Skeletal muscle cell (primary cell): ENCODE measurements at places on chromosomes 6 and 20.

- no peak for DNase-seq
Measured at GRCh38 chr6:11366183-11366933, 133.9 kb upstream of the NEDD9 start.

DNA sequence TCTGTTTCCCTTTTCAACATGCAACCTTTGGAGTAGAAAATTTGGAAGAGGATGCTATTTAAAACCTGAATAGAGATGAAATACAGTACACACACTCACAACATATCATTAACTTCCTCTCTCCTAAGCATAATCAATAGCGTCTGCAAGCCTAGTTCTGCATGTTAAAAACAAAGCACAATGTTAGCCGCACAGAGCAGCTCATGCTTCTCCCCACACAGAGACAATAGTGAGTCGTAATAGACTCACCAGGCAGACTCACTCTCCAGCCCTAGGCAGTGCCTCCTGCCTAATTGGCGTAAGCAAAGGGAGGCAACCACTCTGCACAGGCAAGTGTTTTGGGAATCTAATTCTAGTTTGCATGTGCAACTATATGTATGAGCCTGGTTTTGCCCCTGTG is 45.8 kb upstream of the ARID1B start:
- peak; percentile 31 for DNase-seq

DNA sequence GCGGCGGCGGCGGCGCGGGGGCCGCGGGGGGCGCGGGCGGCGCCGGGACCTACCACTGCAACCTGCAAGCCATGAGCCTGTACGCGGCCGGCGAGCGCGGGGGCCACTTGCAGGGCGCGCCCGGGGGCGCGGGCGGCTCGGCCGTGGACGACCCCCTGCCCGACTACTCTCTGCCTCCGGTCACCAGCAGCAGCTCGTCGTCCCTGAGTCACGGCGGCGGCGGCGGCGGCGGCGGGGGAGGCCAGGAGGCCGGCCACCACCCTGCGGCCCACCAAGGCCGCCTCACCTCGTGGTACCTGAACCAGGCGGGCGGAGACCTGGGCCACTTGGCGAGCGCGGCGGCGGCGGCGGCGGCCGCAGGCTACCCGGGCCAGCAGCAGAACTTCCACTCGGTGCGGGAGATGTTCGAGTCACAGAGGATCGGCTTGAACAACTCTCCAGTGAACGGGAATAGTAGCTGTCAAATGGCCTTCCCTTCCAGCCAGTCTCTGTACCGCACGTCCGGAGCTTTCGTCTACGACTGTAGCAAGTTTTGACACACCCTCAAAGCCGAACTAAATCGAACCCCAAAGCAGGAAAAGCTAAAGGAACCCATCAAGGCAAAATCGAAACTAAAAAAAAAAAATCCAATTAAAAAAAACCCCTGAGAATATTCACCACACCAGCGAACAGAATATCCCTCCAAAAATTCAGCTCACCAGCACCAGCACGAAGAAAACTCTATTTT is 2.0 kb downstream of the FOXC1 start:
- DNase-seq: no peak

DNA sequence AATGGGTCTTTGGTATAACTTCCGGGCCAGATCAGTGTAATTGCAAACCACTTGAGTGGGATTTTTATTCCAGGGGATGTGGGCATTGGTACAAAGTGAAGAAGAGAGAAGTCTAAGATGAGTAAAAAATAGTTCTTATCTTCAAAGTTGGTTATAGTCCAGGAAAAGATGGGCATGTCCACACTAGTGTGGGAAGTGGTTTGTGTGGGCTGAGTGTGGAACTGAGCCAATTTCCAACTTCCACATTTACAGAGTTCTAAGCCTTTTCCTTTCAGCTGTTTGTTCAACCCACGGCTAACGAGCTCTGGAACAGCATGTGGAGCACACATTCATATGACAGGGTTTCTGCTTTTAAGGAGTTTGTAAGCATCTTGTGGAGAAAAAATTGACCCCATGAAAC is 72.3 kb upstream of the IFNGR1 start:
- peak; percentile 59 for DNase-seq

DNA sequence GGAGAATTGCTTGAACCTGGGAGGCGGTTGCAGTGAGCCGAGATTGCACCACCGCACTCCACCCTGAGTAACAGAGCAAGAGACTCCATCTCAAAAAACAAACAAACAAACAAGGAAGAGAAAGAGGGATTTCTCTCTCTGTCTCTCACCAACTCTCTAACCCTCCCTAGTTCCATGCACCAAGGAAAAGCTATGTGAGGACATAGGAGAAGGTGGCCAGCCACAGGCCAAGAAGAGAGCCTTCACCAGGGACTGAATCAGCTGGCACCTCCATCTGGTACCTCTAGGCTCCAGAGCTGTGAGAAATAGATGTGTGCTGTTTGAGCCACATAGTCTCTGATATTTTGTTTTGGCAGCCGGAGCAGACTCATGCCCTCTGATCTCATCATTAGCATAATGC is 9.0 kb upstream of the FAM110A start:
- no peak for DNase-seq

- DNase-seq: peak; percentile 25
Measured at GRCh38 chr20:37734228-37734985, 40.6 kb downstream of the CTNNBL1 start.

GRCh38 chr6:131950767-131951575 is at the start of gene CCN2:
CCN2 (minus strand) TSS chr6:131951372; CDS start chr6:131951172, 200 bp downstream.
- DNase-seq: peak; percentile 97

- no peak for DNase-seq
Measured at GRCh38 chr20:10763112-10763511, 89.3 kb upstream of the JAG1 start.

DNA sequence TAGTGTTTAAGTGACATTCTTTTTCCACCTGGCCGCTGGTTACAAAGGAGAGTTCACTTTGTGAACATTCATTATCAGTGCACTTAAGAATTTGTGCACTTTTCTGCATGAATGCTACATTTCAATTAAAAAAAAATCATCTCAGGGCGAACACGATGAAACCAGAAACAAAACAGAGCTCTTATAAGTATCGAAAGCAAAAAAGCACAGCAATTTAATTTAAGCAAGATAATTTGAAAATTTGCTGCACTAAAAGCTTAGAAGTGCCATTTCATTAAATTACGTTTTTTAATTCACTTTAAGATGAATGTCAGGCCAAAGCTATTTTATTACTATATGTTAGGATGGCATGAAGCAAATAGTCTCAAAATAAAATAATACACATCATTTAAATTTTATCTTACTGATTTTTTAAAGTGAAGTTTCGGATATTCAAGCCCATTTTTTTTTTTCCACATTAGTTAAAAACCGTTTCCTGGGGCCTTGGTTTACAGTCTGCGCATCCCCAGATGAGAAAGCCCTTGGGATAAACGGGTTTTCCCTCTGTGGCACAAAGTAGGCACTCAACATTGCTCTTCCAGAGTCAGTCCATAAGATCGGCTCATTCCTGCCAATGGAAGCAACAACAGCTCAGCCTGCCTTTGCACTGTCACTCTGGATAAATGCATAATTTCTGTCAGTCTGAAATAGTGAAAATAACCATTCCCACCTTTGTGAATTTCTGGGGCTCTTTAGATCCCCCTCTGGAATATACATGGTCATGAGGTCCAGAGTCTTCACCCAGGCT is 80.1 kb downstream of the FYN start:
- no peak for DNase-seq

GRCh38 chr6:36075656-36076055 is 48.0 kb downstream of the MAPK14 start:
- no peak for DNase-seq

DNA sequence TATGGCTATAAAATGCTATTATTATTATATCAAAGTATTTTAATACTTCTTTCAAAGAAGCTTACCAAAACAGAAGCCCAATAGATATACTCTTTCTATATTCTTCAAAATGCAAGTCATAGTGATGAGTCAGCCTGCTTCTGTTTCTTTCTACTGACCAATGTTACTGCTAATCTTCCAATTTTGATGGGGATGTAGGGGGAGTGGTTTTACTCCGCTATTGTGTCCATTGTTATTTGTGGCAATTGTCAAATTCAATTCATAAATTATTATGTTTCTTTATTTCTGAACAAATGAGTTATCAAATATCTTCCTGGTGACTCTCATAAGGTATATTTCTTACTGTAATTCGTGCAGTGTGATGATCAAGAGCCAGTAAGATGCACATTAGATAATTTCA is 221.5 kb upstream of the DEFB112 start:
- DNase-seq: no peak

DNA sequence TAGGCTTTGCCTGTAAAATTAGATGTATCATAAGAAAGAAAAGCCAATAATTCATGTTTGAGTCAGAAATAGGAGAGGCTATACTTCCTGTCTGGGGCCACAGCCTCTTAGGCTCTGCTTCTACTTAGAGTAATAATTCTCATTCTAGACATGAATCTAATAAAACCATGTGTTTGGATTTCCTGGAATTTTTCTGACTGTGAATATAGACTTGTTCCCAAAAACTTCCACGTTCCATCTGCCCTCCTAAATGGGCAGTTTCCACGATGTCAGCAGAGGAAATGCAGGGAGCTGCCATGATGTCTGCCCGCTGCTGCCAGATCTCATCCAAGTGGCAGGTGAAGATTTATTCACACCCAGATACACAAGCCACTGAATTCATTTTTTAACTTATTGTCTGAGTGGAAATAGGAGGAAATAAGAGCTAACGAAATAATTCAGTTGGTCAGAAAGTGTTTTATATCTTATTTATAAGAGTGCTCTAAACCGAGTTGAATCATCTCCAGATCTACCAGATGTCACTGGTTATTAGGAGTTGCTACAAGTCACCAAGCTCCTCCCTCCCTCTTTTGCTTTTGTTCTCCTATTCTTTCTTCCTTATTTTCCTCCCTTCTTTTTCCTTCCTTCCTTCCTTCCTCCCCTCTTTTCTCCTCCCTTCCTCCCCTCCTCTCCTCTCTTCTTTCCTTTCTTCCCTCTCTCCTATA is 69.3 kb downstream of the ALDH8A1 start:
- no peak for DNase-seq

DNA sequence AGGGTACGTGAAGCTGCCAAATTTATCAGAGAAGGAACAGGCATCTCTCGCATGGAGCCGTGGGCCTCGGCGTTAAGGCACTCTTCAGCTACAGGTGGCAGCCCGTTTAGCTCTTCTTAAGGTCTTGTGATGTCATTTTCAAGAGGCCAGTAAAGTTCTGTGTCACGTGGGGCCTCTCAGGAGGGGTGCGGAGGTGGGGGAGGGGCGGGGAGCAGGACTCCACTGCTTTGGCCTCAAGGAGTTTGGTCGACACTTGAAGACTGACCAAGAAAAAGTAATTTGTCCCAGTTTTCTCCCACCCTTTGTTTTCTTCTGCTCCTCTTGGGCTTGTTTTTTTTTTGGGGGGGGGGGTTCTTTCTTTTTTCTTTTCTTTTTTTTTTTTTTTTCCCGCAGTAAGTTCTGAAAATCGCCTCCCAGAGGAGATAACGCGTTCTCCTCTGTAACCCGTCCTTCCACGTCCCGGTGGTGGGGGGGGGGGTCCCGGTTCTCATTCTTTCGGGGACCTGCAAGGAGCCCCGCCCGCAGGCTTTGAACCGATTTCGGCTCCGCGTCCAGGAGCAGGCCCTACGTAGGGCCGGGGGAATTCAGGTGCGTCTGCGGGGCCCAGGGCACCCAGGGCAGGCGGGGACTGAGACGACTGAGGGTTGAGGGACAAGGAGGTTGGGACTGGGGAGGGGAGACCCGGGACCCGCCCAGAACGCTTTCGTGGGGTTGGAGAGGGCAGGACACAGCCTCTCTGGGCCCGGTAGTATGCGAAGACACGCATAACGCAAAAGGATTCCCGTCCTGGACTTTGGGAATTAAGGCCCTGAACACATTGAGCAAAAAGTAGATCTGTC is 26.0 kb downstream of the GPX6 start:
- peak; percentile 28 for DNase-seq

DNA sequence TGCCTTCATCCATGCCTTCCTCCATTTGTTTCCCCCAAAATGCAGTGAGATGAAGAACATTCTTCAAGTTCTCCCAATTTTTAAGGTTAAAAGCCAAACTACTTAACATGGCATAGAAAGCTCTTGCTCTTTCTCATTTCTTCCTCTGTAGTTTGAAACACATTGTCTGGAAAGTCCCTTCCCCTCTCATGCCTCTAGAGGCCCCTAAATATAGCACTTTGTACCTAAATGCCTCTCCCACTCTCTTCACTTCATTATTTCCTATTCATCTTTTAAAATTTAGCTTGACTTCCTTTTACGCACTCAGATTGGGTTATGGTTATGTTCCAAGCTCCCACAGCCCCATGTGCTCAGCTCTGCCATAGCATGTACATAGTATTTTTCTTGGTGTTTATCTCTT is 389.3 kb downstream of the HDGFL1 start:
- DNase-seq: no peak

- peak; percentile 73 for DNase-seq
Measured at GRCh38 chr6:149233056-149233715, 84.3 kb upstream of the TAB2 start.

DNA sequence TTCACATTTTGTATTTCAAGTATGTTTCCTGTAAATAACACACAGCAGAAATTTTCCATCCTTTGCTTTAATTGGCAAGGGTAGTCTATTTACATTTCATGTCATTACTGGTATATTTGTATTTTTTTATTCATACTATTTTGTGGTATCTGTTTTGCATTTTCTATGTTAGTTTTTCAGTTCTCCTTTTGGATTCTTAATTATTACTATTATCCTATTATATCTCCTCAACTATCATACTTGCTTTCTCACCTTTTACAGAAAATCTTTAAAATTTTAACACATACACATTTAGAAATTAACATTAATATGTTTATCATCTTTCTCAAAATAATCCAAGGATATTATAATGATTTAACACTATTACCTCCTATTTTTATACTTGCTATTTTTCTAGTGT is 918.3 kb upstream of the MAP3K7 start:
- no peak for DNase-seq

DNA sequence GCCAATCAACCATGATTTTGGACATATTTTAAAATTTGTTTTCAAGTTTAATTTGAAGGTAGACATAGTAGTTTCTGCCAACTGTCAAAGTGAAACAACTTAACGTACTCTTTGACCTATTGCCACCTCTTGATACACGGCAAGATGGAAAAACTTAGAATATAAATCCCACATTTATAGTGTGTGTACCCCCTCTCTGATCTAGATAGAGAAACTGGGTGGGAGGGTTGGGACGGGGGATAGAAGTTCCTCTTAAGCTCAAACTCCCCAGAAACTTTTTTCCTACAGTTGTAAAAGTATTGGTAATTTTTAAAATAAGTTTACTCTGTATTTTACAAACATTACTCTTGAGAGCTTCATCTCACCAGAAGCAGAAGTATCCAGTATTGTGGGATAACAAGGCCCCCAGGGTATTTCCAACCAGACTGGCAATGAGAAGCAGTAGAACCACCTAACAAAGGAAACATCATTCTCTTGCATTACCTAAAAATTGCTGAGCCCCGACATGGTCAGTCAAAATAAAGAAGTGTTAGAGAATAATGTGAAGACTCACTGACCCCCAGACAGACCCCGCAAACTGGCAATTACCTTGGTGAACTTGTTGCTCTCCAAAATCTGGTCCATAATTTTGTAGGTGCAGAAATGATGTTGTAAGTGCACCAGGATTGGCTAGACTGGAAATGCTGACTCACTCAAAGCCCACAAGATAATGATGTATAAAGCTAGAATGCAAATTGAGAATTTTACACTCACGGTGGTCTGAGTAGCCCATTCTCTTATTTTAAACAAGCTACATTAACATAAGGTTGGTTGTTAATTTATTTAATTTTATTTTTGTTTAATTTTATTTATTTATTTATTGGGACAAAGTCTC is 74.7 kb upstream of the TNFAIP3 start:
- DNase-seq: no peak
